Smooth muscle cell of the umbilical artery (primary cell): ENCODE measurements at places on chromosomes 5 and 9. TPM values are rescaled to one million over a fixed set of nuclear protein-coding genes. Genes with fewer than 3 reads are reported as not detected.

Gene TRAF2
- 5.6 and 16.0 TPM in 2 replicates for total RNA-seq

Gene SLC46A2
- total RNA-seq = not detected in 2 replicates

Gene ECSCR
- 0.30 and 0.74 TPM in 2 replicates for total RNA-seq

Gene TNFSF8
- total RNA-seq = not detected in 2 replicates

Gene CCL19
- total RNA-seq = not detected in 2 replicates

Gene TRIM52
- total RNA-seq = 7.4 and 12.1 TPM in 2 replicates

Gene PCA3
- total RNA-seq = not detected in 2 replicates

Gene SCGB3A2
- not detected in 2 replicates for total RNA-seq

Gene UBE2QL1
- under 0.01 TPM in 1 of 2 replicates, not detected in the other for total RNA-seq

Gene FAM153A
- not detected in 2 replicates for total RNA-seq

Gene IL33
- 470 and 472 TPM in 2 replicates for total RNA-seq

Gene TMC1
- total RNA-seq = under 0.01 and 0.28 TPM in 2 replicates

Gene ARSI
- 60.5 and 118 TPM in 2 replicates for total RNA-seq

Gene PCDHB6
- total RNA-seq = 0.14 and 0.30 TPM in 2 replicates

Gene SREK1
- total RNA-seq = 57.9 and 69.5 TPM in 2 replicates

Gene PDE6A
- not detected in 2 replicates for total RNA-seq

Gene BASP1
- 155 and 170 TPM in 2 replicates for total RNA-seq

Gene SMIM3
- 143 and 233 TPM in 2 replicates for total RNA-seq

Gene GCNT4
- total RNA-seq = 0.23 and 0.59 TPM in 2 replicates

Gene CSF1R
- total RNA-seq = 0.28 and 0.89 TPM in 2 replicates

Gene TAF11L3
- not detected in 2 replicates for total RNA-seq
